ENCODE measurements at places on chromosomes 11 and 22.

DNA sequence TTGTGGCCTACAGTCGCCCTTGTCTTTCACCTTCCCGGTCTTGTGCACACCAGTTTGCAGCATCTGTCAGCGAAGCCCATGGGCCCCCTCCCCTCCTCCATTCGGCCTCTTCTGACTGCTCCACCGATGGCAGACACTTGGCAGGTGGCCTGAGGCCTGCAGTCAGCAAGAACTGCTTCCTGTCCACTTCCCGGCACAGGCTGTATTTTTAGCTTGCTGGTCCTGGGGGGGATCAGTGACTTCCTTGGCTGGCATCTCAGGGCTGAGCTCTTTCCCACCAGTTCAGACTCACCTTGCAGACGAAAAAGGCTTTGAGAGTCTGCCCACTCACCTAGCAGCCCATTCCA is 106.4 kb downstream of the SYN3 start:
- no peak for DNase-seq

DNA sequence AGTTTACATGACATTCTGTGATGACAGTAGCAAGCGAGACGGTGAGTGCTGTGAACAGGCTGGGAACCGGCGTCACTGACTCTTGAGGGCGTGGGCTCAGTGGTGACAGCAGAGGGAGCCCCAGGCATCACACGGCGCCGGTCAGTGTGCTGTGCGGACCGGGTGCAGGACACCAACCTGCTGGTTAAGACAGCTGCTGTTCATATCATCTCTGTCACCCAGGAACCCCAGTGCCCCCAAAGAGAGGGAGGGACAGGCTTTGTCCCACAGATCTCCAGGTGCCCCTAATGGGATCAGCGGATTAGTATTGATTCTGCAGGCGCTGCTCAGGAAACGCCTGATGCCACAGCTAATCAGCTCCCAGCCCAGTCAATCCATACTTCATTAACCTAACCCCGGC is 18.4 kb downstream of the B3GAT1 start:
- DNase-seq = no peak

DNA sequence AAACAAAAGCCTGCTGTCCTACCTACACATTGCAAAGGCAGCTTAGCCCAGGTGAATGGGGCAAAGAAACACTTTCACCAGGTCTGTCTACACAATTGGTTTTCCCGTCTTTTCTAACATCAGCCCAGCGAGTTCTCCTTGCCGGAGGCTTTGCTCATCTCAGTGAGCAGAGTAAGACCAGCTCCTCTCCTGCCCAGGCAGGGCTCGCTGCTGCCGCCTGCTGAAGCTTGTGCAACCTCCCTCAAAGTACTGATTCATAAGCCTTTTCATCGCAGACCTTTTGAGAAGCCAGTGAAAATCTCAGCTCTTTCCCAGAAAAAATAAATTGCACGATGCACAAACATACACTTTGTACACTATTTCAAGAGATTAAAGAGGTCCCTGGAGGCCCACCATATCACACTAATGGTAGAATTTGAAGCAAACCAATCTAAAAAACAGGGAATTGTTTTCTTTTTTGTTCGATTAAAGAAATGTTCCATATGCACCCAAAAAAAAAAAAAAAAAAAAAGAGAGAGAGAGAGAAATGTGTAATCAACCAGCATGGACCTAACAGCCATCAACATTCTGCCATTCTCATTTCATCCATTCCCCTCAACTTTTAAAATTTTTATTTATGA is 328.1 kb upstream of the MPPED2 start:
- no peak for DNase-seq

DNA sequence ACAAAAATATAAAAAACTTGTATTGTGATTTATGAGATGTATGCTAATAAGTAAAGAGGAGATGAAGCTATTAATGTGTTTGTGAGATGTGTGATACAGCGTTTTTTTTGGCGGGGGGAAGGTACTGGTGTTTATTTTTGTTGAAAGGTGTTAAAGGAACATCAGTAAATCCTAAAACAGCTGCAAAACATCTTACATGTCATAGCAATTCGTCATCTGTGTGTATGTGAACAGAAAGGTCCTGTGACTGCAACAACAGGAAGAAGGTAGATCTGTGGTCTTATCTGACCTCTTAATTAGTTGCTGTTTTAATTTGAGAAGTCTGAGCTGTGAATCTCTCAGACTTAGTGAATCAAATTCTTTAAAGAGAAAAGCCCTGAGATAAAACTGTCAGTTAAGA is 1041.1 kb downstream of the JRKL start:
- DNase-seq = no peak

DNA sequence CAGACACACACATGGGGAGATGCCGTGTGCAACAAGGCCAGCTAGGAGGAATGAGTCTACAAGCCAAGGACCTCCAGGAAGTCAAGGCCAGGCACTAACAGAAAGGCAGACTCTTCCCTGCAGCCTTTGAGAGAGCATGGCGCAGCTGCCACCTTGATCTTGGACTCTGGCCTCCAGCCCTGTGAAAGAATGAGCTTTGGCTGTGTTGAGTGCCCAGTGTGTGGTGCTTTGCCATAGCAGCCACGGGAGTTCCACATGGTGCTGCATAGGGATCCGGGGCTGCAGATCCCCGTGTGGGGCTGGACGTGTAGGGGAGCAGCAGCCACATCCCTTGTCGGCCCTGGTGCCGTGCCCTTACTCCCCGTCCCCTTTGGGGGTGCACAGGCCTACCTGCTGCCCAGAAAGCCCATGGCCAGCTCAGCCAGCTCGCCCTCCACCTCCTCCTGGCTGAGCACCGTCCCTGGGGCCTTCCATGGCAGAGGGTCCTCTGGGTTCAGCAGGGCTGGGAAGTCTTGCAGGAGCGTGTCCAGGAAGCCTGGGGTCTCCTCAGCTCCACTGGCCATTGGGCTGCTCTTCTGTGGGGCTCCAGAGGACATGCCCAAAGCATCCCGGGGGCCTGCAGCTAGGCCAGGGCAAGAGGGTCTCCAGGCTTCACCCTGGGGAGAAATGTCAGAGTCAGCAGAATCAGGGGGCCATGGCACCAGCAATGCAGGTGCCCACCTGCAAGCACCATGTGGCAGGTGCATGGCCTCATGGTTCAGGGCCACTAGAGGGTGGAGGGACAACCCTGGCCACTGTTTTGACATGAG is 7.0 kb downstream of the PPM1F start:
- no peak for DNase-seq

DNA sequence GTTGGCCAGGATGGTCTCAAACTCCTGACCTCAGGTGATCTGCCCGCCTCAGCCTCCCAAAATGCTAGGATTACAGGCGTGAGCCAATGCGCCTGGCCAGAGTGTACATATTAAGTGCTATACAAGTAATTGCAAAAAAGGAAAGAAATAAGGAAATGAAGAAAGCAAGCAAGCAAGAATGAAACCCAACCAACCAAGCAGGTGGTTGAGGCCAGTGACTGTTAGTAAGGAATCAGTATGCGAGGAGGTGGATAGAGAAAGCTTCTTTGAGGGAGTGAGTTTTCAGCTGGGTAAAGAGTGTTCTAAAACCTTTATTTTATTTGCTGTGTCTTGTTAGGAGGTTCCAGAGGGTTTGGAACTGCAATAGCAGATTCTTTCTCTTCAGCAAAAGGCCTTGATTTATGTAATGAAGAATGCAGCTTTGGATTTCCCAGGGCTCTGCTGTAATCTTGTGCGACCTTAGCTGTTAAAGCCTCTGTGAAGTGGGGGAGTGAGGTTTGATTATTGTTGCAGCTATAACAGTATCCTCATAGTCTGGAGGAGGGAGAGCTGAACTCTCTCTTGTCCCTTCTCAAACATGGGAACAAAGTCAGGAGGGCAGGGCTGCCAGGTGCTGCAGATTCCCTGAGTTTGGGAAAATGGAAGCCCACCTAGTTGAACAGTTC is 5.7 kb downstream of the AMPD3 start:
- DNase-seq = no peak

DNA sequence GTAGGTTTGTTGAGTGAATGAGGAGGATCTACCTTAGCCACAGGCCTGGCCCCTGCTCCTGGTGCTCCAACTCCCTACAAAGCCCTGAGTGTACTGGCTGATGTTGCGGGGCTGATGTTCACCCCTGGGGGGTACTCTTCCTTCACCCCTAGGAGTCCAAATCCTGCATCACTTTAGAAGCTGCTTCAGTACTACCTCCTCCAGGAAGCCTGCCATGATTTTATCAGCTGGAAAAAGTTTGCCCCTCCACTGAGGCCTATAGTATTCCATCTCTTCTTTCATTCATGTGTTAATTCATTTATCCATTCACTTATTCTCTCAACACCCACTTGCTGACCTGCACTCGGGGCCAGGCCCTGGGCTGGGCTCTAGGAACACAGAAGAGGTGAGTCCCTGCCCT is 7.8 kb downstream of the SHISAL1 start:
- no peak for DNase-seq

- DNase-seq = no peak
Observed at GRCh38 chr22:24315367-24315966, 44.8 kb downstream of the SPECC1L start.

- no peak for DNase-seq
Observed at GRCh38 chr22:44582016-44582415, 84.0 kb upstream of the RTL6 start.

DNA sequence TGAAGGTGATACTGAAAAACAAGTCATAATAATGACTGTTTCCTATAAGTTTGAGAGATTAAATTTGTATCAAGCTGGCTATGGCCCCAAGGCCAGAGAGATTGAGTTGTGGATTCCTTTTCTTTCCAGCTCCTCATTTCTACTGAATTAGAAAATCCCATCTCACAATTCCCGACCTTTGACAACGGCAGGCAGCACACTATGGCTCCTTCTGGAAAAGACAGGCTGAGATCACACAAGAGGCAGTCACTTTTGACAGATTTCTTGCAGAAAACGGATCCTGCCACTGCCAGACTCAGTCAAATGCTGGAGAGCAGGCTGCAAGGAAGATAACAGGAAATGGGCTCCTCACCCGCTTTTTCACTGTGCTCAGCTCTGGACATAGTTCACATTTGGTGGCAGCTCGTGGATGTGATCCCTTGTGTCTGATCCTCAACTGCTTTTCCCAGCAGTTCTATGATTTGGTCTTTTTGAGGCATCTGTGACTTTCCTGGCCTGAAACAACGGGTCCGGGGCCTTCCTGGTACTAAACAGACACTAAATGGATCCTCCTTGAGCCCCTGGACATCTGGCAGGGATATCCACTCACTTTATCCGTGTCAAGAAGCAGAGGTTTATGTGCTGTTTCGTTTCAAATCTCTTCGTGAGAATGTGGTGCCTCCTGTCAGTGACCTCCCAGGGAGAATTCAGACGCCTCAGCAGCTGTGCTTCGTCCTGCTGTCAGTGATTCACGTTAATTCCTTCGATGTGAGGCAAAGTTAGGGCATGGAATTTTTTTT is 26.1 kb upstream of the RTL6 start:
- no peak for DNase-seq

DNA sequence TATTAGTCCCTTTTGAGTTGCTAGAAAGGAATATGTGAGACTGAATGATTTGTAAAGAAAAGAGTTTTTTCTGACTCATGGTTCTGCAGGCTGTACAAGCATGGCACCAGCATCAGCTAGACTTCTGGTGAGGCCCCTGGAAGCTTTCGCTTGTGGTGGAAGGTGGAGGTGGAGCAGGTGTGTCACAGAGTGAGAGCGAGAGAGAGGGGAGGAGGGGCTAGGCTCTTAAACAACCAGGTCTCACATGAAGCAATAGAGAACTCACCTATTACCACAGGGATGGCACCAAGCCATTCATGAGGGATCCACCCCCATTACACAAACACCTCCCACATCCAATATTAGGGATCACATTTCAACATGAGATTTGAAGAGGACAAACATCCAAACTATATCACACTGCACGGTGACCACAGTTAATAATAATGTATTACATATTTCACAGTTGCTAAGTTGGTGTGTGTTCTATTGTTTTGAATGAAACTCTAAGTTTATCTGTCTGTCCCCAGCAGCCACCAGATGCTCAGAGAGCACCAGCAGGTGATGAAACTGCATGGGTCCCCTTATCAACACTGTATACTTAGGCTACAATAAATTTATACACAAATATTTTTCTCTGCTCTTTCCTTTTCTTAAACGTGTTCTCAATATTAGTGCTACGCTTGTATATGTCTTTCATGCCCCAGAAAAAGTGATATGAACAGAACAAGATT is 14.1 kb downstream of the ZFP91 start:
- no peak for DNase-seq

DNA sequence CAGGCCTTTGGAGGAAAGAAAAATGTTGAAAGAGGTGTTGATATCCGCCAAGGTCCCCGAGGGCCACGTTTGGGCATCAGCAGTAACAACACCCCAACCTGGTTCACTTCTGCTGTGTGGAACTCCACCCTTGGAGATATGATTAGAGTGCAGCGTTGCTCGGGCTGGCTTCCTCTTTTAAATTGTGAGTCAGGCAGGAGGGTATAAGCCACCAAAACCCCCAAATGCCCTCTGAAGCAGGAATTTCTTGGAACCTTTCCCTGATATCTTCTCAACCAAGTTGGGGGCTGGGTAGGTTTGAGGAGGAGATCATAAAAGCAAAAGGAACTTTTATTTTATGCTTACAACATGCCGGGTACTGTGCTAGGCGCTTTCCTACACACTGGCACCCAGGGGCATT is 6.4 kb upstream of the C11orf96 start:
- no peak for DNase-seq

DNA sequence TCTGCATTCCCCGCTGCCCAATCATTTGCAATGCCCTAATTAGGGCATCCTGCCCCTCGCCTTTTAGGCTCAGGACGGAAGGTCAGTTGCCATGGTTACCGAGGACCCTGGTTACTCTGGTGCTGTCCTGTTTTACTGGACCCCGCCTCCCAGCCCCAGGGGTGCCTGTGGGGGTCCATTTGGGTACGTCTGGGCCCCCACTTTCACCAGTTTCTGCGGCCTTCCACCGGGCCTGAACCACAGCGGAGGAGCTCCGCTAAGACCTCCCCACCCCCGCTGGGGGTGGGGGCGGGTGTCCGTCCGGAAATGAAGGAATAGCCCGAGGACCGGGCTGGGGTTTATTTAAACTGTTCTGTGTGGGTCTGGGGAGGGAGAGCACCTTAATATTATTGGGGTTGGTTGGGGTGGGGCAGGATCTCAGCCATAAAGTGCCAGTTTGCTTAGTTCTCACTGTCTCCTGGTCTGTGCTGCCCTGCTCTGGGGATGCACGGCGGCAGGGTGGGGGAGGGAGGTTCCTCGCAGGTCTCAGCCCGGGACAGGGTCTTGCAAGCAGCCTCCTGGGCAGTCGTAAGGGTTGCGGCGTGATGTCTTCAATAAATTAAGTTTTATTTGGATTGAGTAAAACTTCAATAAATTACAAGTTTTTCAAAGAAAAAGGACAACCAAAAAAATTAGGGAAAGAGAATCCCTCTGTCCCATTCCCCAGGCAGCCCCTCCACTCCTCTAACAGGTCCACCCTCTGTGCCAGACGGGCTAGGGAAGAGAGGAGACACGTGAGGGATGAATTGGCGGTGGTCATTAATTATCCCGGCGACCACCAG is 5.3 kb downstream of the PHOX2A start:
- no peak for DNase-seq

Data from stimulated activated CD8-positive, alpha-beta memory T cell treated with anti-CD3 and anti-CD28 coated beads, Interleukin-7, amount 100 ng/mL, for 24 hours (primary cell).